ENCODE measurements at places on chromosomes 3 and 15.

GRCh38 chr3:79358327-79358726, 409.5 kb downstream of the ROBO1 start:
- DNase-seq = no peak

GRCh38 chr15:80660119-80660518, 35.0 kb upstream of the ABHD17C start:
- no peak for DNase-seq

DNA sequence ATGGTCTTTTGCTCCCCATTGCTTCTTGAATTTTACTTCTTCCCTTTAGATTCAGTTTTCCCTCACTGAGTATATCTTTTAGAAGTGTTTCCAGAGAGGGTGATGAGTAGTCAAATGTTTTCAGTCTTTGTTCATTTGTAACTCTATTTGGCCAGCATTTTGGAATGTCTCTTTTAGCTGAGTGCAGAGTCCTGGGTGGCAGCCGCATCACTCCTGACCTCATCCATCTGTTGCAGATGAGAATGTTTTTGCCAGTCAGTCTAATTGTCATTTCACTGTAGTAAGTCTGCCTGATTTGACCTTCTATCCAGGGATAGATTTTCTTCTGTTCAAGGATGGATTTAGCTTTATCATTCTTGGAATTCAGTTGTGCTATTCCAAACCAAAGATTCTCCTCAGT, 7.3 kb downstream of the SRPRB start:
- no peak for DNase-seq

DNA sequence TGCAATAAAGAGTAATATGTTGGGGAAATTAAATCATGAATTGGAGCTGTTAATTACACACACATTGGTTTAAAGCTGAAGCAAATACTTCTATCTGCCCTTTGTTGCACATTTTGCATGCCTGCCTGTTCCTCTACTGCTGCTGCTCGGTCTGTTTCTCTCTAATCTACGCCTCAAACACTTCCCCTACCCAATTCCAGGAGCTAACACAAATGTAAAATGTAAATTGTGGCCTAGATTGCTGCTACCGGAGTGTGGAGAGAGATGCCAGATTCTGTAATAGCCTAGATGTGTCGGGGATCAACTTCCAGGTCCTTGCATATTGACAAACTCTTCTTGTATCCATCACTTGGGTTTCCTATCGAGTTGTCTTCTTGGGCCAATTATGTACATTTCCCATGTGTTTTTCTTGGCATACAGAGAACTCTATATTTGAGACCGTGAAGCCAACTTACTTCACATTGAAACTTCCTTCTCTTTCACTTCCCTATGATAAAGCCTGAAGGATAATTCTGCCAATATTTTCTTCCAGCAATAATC, 450.4 kb upstream of the NR2F2 start:
- no peak for DNase-seq
